ENCODE measurements at places on chromosomes 12 and 14. TPM values are rescaled to one million over a fixed set of nuclear protein-coding genes. Genes with fewer than 3 reads are reported as not detected.

Gene KRT71
- polyA plus RNA-seq: not detected

DNA sequence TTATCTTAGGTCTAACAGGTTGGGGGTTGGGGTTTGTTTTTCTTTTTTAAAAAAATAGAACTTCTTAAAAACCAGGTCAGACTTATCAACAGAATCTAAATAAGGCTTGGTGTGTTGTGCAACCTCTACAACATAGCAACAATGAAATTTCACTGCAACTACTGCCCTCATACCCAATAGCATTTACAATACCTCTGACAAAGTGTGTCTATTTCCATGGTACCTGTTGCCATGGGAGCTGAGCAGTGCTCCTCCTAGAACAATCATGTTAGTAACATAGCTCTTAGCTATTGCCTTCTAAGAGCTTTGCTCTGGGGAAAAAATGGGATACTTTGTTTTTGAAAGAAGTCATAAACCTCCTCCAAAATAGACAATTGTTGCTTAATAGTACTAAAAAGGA is 103.3 kb upstream of the CCDC175 start:
- peak; percentile 17 for DNase-seq

GRCh38 chr14:100381395-100382105 is 58.4 kb downstream of the SLC25A47 start:
- no peak for DNase-seq

GRCh38 chr14:89331398-89331797 is 85.6 kb downstream of the FOXN3 start:
- DNase-seq: no peak

GRCh38 chr12:81502912-81503695 is 256.0 kb downstream of the PPFIA2 start:
- DNase-seq: no peak

- no peak for DNase-seq
Observed at GRCh38 chr12:24759155-24759554, 189.7 kb downstream of the BCAT1 start.

DNA sequence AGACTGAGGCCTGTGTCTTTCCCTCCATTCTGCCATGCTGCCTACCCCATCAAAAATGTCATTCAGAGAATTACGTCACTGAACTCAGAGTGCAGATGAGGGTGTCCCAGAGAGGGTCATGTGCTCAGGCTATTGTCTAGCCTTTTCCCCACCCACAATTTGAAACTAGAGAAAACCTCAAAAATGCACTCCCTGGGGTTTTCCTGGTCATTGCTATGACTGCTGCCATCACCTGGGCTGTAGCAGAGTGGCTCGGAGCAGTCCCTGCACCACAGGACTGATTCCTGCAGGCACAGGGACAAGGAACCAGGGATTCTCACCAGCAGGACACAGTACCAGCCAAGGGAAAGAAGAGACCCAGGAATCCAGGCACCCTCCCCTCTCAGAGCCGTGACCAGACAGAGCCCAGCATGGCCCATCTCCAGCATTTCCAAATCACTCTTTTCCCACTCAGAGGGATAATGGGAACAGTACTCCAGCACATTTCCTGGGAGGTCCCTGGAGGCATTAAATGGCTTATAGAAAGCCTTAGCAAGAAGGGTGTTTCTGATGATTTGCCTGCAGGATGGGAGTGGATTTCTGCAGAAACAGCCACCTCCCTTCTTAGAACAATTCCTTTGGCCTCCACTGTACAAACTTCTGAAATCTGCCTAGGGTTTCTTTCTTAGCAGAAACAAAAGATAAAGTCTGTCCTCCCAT is 45.9 kb downstream of the VWF start:
- DNase-seq: no peak

DNA sequence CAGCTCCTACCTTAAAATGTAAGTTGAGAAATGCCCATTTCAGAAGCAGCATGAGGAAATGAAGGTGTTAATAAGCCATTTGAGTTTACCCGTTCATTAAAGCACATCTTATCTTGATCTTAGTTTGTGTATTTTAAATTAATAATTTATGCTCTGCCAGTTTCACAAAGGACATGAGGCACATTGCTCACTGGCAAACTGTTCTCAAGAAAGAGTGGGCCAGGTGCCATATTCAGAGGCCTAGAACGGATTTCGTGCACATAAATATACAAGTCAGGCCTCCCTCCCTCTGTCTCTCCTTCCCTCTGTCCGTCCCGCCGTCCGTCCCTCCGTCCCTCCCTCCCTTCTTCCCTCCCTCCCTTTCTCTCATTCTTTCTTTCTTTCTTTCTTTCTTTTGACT is 29.5 kb downstream of the CPM start:
- no peak for DNase-seq

- DNase-seq: no peak
Observed at GRCh38 chr14:72146241-72146640, 214.0 kb downstream of the RGS6 start.

DNA sequence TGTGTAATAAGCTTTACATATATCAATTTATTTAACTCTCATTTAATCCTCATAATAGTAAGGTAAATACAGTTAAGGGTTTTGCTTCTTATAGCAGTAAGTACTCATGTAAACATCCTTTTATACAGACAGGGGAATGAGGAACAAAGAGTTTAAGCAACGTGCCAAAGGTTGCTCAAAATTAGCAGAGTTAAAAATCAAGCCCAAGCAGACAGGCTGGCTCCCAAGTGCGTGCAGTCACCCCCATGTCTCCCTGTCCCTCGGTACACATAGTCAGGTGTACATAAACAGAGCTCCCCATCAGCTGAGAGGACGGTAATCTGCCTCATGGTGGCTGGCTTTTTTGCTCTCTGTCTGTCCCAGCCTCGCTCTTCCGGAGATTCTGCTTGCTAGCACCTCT is 126.4 kb downstream of the DERA start:
- no peak for DNase-seq

GRCh38 chr12:90173499-90174197 is 465.0 kb upstream of the ATP2B1 start:
- no peak for DNase-seq

GRCh38 chr12:52496054-52496453 is 3.0 kb upstream of the KRT6A start:
- DNase-seq: no peak

GRCh38 chr14:72781561-72782508 is 112.1 kb downstream of the DPF3 start:
- no peak for DNase-seq

- DNase-seq: peak; percentile 76
Observed at GRCh38 chr12:57611108-57611826, at the start of gene ARHGEF25. Gene ARHGEF25, plus strand, starts transcription at chr12:57611435. Its CDS starts 460 bp downstream, at chr12:57611895.

DNA sequence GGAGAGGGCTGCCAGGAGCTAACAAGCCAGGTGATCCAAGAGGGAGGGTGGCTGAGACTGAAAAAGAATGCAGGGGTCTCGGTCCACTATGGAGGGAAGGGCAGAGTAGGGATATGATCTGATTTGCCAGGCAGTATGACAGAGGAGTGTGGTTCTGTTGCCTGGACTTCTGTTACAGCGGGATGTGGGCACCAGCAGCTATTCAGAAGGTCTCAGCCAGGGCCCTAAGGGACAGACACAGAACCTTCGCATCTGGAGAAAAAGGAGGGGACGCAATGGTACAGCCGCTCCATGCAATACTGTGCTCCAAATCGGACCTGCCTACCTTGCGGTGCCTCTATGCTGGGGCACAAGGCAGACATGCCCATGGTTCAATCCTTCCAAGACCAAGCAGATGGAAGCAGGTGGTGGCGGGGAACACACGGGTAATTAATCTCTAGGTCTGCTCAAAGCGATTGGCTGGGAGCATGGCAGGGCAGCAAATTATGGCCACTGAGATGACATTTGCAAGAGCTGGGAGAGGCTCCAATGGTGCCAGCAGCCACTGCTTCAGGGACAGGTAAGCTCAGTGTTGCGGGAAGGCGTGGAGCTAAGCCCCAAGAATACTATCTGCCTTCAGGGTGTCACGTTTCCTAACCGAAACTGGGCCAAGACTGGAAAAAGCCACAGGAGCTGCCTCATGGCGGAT is 185.5 kb downstream of the FOXN3 start:
- DNase-seq: no peak

GRCh38 chr12:50419112-50419909 is 18.6 kb downstream of the LARP4 start:
- no peak for DNase-seq

- DNase-seq: peak; percentile 55
Observed at GRCh38 chr12:5872745-5873144, 72.3 kb downstream of the ANO2 start.

- no peak for DNase-seq
Observed at GRCh38 chr14:90450151-90450550, 53.3 kb downstream of the CALM1 start.

GRCh38 chr12:30972035-30972434 is 45.5 kb downstream of the TSPAN11 start:
- no peak for DNase-seq
